ENCODE measurements at places on chromosomes 5 and 9.
A peak's percentile ranks its signal among the peaks of the same experiment; 100 is the strongest.

- peak; percentile 80 for DNase-seq
These were observed 1638.5 kb upstream of the C9orf72 start for GRCh38 chr9:29211580-29212396.

DNA sequence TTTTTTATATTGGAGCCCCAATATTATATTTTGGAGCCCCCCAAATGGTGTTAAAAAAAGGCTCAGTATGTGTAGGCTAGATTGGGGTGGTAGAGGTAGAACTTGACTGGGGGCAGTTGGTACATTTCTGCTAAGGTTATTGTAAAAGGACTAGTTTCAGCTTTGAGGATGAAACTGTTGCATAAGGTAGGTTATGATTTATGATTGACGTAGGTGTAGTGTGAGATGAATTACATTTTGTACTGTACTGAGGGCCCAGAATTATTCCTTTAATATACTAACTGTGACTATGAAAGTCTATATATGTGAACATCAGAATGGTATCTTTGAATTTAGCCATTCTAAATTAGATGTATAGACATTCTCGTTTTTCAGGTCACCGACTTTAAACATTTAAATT, 3.6 kb downstream of the RIC1 start:
- DNase-seq: no peak

DNA sequence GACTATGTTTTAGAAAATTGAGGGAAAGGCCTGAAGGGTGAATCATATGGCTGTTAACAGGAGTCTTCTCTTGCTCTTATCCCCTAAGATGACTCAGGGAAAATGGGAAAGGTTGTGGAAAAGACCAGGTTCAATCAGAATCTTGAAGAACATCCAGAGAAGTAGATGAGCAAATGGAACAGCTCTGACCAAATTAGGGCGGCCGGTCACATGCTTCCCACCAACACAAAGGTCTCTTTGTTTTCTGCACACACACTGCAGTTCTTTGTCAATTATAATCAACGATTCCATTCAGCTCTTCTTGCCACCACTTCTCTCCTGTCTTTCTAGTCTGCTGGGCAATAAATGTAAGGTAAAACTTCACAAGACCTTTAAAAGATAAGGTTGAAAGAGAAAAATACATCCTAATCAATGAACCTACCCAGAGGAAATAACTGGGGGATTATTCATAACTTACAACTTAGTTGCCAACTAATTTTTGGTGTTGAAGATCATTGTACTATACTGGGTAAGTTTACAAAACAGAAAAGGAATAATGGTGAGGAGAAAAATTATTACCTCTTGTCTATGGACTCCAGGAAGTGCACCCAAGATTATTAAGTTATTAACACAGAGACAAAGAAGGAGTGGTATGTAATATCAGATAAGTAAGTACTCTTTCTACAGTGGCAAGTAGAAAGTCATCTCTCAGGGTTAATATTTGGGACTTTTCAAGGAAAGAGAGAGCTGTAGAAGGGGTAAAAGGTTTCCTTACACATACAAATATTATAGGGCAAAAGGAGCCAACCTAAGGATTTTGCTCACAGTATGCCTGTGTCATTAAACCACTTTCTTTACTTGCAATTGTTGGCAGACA, 441.9 kb upstream of the PIK3R1 start:
- DNase-seq: no peak

DNA sequence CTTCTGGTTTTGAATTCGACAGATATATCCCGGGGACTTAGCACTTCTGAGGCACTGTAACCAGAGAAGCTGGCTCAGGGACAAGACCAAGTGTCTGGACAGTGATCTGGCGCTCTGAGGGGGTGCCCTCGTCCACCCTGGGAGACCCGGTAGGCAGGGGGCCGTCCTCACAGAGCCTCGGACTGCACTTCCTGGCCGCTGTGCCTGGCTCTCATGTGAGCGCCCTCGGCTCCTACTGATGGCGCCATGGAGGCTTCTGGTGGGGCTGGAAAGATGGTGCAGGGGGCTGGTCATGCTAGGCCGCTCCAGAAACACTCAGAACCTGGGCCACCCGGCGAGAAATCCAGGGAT, 18.8 kb upstream of the SLC6A3 start:
- DNase-seq: no peak
